Activated naive CD8-positive, alpha-beta T cell treated with anti-CD3 and anti-CD28 coated beads, Interleukin-2, amount 50 U/mL, for 24 hours (primary cell): ENCODE measurements at places on chromosomes 2 and 18.

GRCh38 chr2:241775223-241776177 lies 1.1 kb upstream of the GAL3ST2 start:
- peak; percentile 0 for DNase-seq

DNA sequence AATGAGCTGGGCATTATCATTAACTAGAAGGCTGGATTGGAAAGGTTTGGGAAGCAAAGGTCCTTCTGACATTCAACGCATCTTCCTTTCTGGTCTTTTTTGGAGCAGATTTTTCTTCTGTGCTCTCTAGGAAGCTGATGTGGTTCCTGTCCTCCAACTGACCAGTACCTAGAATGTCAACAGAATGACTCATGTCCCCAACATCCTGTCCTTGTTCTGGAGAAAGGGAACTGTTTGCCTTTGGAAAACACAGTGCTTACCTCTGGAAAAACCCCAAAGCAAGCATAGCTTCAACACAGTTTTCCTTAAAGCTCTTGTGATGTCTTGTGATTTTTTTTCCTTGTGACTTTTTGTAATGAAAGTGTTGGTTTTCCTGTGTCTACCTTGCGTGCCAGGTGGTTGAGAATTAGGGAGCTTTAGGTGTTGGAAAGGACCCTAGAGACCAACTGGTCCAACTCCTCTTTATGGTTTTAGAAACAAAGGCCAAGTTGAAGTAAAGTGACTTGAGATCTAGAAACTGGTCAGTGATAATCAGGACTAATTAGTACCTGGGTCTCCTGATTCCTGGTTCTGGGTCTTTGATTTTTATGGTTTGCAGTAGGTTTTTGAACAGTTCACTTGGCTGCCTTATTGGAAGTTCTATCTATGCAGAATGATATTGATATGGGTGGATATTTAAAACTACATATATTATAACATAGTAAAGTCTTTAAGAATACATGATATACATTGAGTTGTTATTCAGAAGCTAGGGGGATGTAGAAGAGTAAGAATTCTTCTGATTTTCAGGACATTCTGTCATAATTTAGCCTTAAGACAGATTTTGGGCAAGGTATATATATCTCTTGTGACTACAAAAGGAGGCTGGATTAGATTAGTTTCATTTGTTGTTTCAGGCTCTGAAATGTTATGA lies 70.5 kb downstream of the FMNL2 start:
- DNase-seq = no peak

DNA sequence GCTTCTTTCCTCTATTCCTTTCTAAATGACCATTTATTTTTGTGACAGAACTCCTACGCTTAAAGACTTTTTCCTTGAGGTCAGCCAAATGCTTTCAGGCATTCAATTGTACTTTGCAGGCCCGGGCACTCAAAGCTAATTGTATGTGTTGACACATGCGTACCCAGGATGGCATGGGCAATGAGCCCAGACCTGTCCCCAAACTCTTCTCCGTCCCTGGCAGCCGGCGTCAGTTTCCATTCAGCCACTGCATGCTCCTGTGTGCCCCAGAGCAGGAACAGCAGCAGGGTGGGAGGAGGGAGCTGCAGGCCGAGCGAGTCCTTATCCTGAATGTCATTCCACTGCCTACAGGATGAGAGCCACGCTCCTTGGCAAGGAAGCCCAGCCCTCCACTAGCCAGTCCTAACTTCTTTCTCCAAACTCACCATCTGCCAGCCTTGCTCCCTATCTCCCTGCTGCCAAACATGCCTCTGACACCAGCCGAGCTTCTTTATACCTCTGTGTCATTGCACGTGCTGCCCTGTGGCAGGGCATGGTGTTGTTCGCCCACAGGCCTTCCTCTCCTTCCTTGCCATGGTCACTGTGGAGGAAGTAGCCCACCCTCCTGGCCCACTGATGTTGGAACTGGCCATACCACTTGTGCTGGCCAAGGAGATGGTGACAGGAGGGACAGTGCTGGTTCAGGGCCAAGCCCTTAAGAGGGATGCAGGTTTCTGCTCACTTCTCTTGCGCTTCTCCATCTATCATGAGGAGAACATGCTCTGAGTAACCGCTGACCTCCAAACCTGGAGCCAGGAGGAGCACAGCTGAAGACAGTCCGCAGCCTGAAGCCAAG lies 116.9 kb upstream of the FHL2 start:
- DNase-seq = no peak

DNA sequence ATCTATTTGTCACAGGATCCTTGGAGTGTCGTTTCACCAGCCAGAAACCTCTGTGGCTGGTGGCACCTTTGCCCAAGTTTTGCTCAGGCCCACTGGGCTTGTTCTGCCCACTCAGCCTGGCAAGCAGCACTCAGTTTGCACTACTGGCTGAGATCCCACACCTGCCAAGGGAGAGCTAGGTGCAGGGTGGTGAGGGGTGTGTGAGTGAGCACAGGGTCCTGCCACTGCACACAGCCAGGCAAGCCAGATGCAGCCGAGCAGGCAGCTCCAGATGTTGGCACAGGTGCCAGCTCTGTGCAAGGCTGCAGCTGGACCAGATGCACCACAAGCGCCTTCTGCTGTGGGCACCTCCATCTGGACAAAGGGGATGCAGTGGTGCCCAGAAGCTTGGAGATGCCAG lies 281.7 kb upstream of the UBE2E3 start:
- no peak for DNase-seq

DNA sequence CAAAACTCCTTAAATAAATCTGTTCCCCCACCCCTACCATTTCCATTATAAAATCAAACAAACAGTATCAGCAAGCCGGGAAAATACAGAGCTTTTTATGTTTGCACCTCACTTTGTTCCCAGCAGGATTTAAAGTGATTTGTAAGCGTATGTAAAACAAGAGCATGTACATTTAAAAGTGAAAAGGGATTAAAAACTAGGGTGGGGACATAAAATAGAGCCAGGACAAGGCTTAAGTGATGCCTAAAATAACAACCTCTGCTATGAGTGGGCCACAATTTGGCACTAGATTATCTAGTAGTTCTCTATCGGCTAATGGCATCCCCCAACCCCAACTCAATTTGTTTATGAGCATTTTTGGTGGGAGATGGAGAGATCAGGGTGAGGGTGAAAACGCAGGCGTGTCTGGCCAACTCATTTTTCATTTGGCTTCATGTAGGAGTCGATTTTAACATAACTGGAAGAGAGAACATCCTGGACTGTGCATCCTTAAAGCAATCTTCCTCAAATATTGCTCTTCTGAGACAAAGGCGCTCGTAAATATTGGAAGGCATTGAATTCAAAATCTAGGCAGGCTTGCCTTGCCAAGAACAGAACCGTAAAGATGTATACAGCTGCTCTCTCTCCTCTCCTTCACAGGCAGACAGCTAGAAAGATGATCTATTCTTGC lies 34.5 kb upstream of the TSPYL6 start:
- no peak for DNase-seq

DNA sequence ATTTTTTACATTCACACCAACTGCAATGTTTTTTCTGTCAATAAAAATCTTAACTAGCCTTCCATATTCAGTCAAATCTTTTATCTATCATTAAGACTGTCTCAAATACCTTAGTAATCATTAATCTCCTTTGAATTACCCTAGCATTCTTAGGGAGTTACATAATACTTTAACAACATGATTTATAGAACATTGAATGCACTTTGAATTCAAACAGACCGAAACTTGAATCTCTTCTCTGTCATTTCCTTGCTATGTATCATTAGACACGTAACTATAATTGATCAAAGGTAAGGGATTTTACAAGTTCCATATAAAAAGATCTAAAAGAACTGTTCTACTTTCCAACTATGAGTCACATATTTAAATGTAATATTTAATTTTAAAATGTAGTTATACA lies 330.9 kb downstream of the RIT2 start:
- DNase-seq = no peak

DNA sequence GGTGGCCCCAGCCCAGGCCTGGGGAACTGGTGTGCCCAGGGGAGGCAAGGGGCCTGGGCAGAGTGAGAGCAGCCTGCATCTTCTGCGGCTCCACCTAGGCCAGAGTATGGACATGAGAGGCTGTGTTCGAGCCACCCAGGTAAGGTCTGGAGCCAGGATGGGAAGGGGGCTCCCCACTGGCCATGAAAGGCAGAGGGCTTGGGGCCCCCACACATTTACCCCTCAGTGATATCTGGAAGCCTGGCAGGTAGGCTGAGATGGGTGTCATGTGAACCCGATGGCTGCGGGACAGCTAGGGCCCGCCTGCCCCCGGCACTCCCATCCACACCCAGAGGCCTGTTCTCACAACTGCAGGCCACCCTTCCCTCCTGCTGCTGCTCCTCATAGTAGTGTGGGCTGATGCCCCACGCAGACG lies 13.2 kb downstream of the ADRA2B start:
- DNase-seq = no peak

DNA sequence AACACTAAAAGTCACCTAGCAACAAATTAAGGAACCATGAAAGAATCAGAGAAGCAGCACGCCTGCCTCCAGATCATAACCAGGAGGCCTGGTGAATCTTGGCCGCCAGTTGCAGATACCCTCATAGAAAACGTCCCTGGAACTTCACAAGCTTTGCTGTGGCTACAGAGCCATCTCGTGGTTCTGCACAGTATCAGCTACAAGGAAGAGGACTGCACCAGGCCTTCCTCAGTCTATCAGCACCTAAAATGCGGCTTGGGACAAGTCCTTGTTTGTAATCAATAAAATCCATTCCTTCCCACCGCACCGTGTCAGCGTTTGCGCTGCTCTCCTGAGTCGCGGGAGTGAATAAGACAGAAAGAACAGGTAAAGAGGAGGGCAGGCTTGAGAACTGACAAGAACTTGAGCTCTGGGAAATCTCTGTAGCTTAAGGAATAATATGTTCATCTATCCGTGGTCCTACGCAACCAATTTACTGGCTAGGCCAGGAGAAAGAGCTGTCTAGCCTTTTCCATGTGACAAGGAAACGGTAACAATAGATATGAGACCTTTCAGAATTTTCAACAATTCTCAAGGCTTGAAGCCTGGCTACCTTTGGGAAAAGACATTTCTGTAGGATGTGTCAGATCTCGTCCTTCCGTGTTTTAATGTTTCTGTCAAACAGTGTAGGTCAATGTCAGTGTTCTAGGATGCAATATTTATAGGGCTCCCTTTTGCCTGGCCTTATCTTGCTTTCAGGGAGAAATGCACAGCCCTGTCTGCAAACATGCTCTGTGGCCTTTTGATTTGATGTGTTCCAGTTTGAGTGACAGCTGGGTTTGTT lies 128.5 kb upstream of the RAB12 start:
- DNase-seq = no peak

GRCh38 chr2:10720947-10721395 lies 459 bp upstream of the ATP6V1C2 start:
- DNase-seq = no peak

DNA sequence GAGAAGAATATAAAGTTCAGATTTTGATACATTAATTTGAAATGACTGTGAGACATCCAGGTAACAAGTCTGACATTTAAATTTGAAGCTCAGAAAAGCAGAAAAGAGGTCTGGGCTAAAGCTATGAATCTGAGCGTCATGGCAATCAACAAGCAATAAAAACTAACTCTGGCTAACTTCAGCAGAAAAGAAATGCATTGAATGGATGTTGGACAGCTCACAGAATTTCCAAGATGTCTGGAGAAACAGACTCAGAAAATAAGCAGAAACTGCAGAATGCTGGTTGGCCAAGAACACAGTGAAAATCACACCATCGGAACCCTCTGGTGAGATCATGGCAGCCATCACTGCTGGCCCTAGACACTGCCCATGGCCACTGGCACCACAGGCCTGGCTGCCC lies 366.6 kb downstream of the METTL4 start:
- no peak for DNase-seq

GRCh38 chr18:32980896-32981295 lies 208.1 kb upstream of the KLHL14 start:
- DNase-seq = no peak
